ENCODE measurements at places on chromosomes 2 and 18. TPM values are rescaled to one million over a fixed set of nuclear protein-coding genes. Genes with fewer than 3 reads are reported as not detected.
A peak's percentile ranks its signal among the peaks of the same experiment; 100 is the strongest.

ACADL gene
- 0.17 TPM for total RNA-seq

RUFY4 gene
- total RNA-seq: not detected

- no peak for DNase-seq
Measured at GRCh38 chr2:239596253-239596652, 195.4 kb upstream of the HDAC4 start.

GRCh38 chr18:8106603-8107002, 502.6 kb upstream of the RAB12 start:
- DNase-seq: peak; percentile 87

DNA sequence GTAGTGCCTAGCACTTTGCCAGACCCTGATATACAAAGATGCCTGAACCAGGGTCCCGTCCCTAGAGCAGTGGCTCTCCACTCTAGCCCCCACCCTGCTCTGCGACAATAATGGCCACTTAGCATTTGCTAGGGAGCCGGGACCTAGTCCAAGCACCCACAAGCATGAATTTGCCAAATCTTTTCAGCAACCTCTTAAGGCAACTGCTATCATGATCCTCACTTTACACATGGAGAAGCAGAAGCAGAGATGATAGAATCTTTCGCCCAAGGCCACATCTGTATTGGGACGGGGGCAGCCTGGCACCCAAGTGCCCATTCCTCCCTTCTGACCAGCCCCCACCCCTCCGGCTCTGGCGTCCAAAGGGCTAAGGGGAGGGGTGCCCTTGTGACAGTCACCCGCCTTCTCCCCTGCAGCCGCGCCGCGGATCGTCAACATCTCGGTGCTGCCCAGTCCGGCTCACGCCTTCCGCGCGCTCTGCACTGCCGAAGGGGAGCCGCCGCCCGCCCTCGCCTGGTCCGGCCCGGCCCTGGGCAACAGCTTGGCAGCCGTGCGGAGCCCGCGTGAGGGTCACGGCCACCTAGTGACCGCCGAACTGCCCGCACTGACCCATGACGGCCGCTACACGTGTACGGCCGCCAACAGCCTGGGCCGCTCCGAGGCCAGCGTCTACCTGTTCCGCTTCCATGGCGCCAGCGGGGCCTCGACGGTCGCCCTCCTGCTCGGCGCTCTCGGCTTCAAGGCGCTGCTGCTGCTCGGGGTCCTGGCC, 13.0 kb downstream of the SIGLEC15 start:
- no peak for DNase-seq

- DNase-seq: no peak
Measured at GRCh38 chr18:44743631-44744030, 62.9 kb downstream of the SETBP1 start.

GRCh38 chr2:9247786-9248185, 41.2 kb downstream of the ASAP2 start:
- DNase-seq: no peak

DNA sequence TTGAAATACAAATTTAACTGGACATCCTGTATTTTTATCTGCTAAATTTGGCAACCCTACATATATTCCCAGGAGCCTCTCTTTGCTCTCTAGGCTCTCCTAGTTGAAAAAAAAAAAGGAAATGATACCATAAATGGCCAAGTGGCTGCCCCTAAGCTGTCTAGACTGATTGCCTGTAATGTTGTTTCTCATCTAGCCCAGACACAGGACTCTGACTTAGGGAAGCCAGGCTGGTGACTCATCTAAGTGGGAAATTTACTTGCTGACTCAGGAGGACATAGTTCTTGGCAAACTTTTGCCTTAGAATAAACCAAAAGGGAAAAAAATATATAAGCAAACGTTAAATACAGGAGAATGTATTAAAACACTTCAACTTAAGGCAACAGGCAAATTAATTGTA, 14.6 kb upstream of the ITGAV start:
- peak; percentile 100 for DNase-seq

DNA sequence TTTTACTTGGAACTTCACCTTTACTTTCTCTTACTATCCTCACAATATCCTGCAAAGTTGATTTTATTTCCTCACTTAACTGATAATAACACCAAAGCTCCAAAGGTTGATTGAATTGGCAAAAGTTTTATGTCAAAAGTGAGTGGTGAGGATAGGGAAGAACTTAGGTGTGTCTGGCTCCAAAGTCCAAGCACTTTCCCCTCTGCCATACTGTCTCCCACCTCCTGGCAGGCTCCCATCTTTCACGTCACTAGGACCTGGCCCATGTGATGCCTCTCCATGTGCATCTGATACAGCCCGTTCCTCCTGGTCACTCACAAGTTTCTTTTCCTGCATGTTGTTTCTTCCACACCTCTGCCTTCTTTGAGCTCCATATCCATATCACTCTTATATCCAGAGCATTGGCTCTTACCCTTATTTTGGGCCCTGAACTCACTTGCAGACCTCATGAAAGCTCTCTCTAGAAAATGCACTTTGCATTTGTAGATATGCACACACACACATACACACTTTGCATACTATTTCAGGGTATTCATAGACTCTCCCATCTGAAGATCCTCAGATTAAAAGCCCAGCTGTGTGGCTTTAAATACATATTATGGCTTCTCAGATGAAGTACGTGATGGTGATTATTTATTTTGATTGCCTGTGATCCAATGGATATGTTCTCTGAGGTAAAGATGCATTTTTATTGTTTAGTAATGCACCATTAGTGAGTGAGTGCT, 12.3 kb downstream of the MEP1B start:
- no peak for DNase-seq

GRCh38 chr2:100767810-100768806, 51.8 kb upstream of the NPAS2 start:
- DNase-seq: no peak

All from renal cortical epithelial cell (primary cell).